ENCODE measurements at places on chromosomes 6 and 20.
A peak's percentile ranks its signal among the peaks of the same experiment; 100 is the strongest.

GRCh38 chr6:101516578-101516977 lies 123.1 kb downstream of the GRIK2 start:
- DNase-seq, result no peak

GRCh38 chr6:32112431-32112980 lies 3.4 kb upstream of the TNXB start:
- no peak for DNase-seq

GRCh38 chr20:52267418-52267817 lies 75.8 kb upstream of the ZFP64 start:
- DNase-seq, result no peak

GRCh38 chr6:134515986-134516385 lies 198.1 kb upstream of the SGK1 start:
- no peak for DNase-seq

- DNase-seq, result peak; percentile 77
Observed at GRCh38 chr6:157756708-157757429, 66.2 kb upstream of the SNX9 start.

DNA sequence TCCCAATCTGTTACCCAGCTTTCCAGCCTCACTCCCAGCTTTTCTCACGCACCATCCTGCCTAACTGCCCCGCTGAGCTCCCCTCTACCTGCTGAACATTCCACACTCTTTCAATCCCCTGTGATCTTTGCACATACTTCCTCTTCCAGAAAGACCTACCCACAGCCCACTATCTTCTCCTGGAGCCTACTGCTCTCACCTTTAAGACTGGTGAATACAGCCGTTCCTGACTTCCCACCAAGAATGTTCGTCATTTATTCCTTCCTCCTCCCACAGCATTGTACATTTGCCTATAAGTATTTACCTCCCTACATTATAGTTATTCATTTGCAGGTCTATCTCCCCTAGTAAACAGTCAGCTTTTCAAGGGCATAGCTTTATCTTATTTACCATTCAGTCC lies 61.9 kb upstream of the MBOAT1 start:
- DNase-seq, result no peak

DNA sequence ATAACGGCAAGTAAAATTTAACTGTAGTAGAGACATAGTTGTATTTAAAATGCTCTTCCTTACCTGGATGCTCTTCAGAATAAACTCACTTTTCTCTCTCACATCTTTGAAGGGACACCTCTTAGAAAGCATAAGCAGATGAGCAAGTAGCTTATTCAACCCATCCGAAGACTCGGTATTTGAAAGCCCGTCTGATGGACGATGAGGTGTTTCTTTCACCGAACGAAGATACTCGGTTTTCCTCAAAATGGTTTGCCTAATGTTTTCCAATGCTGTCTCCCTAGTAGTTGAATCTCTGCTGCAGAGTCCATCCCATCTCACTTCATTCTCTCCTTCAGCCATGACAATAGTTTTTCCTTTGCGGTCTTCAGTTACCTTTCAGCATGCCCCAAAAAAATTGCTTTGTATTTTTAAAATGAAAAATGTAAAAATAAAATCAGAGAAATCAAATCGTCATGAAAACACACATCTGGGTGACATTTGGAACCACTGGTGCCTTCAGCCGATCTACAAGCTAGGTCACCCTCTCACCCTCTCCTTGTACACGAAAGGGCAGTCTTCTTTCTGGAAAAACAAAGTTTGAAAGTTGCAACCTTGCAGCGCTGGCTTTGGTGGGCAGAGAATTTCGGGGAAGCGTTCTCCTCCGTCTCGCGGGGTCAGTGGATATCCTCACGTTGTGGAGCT lies 772 bp downstream of the SESN1 start:
- no peak for DNase-seq

GRCh38 chr20:36162272-36162966 lies 7.9 kb downstream of the EPB41L1 start:
- no peak for DNase-seq

DNA sequence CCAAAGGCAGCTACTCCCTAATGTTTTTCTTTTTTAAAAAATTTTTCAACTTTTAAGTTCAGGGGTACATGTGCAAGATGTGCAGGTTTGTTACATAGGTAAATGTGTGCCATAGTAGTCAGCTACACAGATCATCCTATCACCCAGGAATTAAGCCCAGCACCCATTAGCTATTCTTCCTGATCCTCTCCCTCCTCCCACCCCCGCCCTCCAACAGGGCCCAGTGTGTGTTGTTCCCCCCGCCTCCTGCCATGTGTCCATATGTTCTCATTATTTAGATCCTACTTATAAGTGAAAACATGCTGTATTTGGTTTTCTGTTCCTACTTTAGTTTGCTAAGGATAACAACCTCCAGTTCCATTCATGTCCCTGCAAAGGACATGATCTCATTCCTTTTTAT lies 12.4 kb downstream of the TRIM15 start:
- DNase-seq, result no peak

DNA sequence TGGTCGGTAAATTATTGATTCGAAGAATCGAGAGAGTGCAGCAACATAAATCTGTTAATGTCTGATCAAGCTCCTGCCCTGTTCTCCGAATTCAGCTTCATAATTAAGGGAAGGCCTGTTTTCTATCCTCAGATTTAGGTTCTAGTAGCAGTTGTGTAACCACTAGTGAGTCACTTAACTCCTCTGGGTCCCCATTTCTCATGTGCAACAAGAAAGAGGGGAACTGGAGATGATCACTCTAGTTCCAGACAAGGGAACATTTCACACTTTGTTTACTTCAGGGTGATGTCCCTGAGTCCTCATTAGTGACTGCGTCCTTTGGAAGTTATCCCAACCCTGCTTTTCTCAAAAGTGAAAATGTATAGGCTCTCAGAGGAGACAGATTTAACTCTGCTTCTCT lies 68.1 kb upstream of the RNF146 start:
- DNase-seq, result no peak

DNA sequence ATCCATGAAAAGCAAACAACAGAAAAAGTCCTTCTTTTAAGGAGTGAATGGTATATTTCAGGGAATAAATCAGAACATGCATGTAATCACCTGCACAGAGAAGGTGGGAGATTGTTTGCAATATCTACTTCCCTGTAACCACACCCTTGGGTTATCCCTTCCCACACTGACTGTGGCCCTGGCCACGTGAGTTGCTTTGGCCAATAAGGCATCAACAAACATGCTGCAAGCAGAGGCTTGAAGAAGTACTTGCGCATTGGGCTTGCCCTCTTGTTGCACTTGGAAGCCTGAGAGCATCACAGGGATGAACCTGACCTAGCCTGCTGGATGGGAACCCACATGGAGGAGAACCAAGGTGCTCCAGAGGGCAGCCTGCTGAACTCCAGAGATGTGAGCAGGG lies 208.5 kb downstream of the PTPRT start:
- no peak for DNase-seq

DNA sequence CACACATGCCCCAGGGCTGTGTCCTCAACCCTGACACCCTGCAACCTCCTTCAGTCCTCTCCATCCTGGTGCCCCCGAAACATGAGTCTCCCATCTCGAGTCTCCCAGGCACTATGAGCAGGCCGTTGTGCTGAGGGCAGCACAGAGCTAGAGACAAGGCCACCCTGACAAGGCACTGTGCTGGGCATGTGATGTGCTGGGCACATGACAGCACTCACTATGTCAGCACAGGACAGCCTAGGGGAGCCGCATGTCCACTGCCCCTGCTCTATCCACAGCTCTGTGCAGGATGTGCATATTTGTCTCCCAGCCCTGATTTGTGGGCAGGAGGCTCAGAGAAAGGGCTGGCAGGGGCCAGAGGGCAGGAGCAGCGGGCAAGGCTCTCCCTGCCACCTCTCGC lies 362.1 kb upstream of the AGPAT4 start:
- DNase-seq, result no peak

DNA sequence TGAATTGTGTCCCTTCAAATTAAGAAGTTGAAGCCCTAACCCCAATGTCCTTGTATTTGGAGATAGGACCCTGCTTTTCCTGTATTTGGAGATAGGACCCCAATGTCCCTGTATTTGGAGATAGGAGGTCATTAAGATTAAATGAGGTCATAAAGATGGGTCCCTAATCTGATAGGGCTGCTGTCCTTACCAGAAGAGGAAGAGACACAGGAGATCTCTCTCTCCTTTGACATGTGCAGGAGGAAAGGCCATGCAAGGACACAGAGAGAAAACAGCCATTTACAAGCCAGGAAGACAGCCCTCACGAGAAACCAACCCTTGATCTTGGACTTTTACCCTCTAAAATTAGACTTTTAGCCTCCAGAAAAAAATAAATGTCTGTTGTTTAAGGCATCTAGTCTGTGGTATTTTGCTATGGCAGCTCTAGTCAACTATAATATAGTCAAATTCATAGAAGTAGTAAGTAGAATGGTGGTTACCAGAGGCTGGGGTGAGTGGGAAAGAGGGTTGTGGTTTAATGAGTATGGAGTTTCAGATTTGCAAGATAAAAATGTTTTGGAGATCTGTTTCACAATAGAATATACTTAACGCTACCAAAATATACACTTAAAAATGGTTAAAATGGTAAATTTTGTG lies 59.3 kb downstream of the UBE3D start:
- DNase-seq, result no peak

DNA sequence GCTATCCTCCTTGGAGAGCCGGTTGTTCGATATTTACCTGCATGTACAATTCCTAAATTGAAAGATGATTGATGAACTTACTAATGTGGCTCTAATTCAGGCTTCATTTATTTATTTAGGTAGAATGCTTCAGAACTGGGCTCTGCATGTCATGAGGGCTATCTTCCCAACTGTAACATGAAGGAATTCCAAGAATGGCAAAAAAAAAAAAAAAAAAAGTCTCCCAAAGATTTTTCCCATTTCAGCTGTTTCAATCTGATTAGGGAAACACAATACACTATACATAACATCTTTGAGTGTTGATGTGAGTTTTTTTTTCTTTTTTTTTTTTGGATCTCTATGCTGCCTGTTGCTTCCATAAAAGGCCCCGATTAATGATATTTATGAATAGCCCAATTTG lies 120.1 kb upstream of the SHLD1 start:
- DNase-seq, result no peak

DNA sequence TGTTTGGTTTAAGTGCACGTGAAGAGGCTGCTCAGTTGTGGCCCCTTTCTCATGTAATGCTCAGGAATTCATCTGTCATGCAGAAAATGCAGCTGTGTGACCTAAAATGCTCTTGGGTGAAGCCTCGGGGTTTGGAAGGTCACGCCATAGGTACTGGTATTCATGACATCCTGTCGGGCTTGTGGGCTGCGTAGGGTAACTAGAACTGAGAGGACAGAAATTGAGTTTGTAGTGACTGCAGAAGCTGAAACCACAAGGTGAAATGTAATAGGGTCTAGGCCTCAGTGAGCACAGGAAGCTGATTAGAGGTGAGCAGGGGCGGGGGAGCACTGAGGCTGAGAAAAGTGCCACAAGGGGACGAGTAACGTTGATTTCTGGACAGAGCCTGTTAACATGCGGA lies 128.8 kb downstream of the SOBP start:
- DNase-seq, result no peak

DNA sequence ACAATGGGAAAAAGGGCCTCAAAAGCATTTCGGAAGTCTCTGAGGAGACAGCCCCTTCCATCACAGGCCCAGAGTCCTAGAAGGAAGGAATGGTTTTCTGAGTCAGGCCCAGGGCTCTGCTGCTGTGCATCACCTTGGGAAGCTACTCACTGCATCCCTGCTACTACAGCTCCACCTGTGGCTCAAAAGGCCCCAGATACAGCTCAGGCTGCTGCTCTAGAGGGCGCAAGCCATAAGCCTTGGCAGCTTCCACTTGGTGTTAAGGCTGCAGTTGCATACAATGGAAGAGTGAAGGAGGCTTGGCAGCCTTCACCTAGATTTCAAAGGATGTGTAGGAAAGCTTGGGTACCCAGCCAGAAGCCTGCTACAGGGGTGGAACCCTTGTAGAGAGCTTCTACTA lies 54.8 kb downstream of the MEI4 start:
- no peak for DNase-seq

DNA sequence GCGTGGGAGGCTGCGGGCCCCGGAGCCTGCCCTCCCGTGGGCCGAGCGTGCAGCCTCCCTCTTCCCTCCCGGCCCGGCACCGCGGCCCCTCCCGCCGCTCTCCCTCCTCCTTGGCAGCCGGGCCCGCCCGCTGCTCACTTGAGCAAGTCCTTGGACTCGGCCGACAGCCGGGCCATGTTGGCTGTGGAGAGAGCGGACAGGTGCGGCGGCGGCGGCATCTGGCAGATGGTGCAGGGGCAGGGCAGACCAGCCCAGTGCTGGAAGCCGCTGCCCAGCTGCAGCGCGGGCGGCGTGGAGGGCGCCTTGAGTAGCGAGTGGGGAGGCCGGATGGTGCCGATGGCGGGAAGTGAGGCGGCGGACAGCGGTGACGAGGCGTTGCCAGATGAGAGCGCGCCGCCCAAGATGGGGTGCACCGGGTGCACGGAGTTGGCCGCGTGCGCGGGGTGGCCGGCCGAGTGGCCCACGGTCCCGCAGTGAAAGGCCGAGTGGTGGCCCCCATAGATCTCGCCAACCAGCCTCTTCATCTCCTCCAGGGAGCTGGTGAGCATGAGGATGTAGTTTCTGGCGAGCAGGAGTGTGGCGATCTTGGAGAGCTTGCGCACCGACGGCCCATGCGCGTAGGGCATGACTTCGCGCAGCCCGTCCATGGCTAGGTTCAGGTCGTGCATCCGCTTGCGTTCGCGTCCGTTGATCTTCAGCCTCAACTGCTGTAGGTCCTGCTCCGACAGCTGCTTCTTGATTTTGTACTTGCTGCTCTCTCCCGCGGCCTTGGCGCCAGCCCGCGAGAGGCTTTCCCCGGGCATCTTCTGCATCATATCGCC lies 766 bp downstream of the OLIG3 start:
- DNase-seq, result no peak

GRCh38 chr6:141653590-141653989 lies 479.1 kb upstream of the GJE1 start:
- DNase-seq, result no peak

GRCh38 chr20:34921436-34921835 lies 34.2 kb downstream of the GSS start:
- no peak for DNase-seq

- no peak for DNase-seq
Observed at GRCh38 chr6:158687506-158687905, 37.7 kb downstream of the SYTL3 start.

GRCh38 chr6:157761331-157761921 lies 61.6 kb upstream of the SNX9 start:
- no peak for DNase-seq

- no peak for DNase-seq
Observed at GRCh38 chr6:47145212-47145611, 103.1 kb upstream of the ADGRF1 start.

DNA sequence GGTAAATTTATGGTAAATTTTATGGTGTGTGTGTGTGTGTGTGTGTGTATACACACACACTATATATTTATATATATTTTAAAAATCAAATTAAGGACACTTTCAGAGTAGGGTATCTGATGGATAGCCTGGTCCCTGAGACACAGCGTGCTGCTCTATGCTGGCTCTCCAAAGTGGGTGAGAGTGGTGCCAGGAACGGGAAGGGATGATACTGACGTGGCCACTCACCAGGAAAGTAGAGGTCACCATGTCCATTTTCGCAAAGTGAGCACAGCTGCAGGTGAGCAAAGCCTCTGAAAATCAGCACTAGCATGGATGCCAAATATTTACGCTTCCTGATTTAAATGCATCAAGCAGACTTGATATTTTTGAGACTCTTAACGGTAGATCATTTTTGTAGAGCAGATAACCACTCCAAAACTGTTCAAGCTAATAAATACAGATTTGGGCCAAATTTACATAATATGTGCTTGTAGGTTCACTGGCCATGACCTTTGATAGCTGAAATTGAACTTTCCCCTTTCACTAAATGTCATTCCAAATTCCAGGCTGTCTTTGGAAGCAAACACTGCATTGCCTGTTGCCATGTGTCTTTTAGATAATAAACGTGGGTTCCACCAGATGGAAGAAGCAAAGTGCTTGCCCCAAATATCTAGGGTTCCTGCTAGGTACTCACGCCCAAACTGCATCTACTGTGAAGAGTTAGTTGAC lies 116.6 kb downstream of the ATXN1 start:
- DNase-seq, result no peak

Data from NCI-H1694 treated with DMSO at 0.1 percent for 48 hours (cell line).